RPMI8226 (cell line): ENCODE measurements at places on chromosomes 2 and 18.

- no peak for DNase-seq
Observed at GRCh38 chr2:14423145-14423906, 209.2 kb upstream of the LRATD1 start.

DNA sequence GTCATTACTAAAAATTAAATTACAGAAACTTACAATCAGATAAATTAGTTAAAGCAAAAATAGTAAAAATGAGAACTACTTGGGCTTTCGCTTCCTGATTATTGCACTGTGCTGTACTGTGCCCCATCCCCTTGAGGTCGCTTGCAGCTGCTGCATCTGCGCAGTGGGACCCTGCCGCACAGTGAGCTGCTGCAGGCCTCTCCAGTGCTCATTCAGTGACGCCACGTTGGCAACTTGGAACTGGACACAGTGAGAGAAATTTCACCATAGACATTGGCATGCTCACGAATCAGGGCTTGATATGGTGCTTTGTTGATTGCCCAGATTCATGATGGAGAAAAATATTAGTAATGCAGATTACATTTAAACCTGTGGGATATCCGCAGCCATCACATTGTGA is 290.8 kb upstream of the MYT1L start:
- DNase-seq: peak; percentile 71

DNA sequence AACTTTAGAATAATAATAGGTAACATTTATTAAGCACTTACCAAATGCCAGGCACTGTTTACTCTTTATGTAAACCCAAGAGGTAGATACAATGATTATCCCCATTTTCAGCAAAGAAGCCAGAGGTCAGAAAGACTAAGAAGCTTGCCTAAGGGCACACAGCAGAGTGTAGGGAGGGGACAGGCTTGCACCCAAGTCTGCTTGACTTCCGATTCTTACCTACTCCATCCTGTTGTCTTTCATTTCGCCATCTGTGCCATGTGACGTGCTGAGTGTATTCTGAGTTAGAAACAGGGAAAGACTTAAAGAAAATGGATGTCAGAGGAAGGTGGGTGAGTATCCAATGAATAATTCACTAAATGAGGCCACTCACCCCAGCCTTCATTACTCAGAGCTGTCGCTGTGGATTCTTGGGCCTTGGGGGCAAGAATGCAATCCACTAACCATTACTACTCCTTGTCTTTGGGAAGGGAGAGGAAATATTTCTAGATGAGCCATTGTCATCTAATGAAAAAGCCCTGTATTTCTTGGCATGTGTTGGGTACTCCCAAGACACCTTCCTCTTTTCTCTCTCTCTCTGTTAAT is 76.4 kb upstream of the BCL11A start:
- no peak for DNase-seq

DNA sequence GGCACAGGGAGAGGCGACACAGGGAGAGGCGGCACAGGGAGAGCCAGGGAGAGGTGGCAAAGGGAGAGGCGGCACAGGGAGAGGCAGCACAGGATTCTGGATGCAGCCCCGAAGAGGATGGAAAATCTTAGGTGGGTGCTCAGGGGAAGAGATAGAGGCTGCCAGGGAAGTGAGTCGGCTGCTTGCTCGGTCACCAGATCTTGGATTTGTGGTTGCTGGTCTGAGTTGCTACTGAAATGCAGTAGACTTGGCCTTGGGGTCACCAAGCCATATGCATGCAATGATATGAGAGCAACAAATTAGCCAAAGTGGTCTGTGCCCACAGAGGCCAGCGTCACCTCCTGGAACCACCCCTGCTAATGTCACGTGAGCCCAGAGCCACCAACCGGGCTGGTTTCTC is 117.2 kb upstream of the SALL3 start:
- DNase-seq: no peak

DNA sequence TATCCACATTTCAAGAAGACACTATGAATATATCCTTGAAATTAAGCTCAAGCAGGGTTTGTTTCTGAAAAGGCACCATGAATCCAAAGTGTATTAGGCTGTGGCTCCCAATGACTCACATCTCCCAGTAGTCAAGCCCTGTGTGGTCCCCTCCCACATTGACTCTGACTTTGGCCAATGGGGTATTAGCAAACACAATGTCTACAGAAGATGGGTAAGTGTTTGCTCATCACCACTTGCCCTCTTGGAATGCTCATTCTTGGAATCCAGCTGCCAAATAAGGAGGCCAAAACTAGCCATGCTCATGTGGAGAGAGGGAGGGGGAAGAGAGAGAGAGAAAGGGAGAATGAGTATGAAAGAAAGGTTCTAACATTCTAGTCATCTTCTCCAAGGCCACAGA is 490.0 kb downstream of the TXNL1 start:
- no peak for DNase-seq

DNA sequence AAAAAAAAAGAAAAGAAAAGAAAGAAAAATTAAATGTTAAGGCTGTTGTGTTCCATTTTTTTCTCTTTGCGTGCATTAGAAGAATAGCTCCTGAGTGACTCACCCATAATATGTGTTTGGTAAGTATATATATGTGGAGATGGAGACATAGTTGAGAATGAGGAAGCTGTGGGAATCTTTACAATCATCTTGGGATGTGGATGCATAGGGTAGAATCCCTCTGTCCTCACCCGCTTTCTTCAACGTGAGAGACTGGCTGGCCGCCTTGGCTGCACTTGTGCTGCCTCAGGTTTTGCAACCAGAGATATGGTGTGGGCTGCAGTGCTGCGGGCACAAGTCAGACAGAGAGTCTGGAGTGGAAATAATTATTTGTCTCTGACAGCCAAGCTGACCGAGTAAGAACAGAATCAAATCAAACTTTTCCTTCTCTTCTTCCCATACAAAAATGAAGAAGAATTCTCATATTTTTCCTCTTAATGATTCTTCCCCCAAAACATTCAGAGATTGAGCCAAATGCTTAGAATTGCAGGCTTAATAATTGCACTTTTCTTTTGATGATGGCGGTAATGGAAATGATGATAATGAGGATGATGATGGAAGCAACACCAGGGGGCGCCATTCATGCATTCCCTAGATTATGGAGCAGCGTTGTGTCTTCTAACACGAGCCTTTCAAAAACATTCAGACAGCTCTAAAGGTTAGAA is 48.5 kb downstream of the SERPINB7 start:
- peak; percentile 20 for DNase-seq

- no peak for DNase-seq
Observed at GRCh38 chr2:187612857-187613256, 58.6 kb upstream of the TFPI start.

- DNase-seq: peak; percentile 82
Observed at GRCh38 chr2:96174251-96175144, 29.3 kb upstream of the DUSP2 start.

GRCh38 chr2:96841701-96842495 is 1.9 kb downstream of the ANKRD23 start:
- no peak for DNase-seq

DNA sequence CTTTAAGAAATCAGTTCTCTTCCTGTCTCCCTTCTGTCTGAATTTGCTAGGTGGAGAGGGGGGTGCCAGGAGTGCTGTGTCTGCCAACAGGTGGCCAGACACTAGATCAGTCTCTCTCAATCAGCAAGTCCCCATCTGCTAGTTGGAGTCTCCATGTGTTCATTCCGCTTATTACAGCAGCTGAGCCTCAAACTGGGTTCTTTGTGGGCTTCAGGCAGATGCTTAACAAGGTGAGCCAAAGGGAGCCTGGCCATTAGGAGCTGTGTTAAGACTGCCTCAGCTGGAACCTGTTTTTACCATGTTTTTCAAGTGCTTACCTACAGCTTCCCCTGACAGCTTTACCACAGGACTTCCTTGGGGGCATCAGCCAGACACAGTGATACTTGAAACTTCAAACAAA is 401.9 kb downstream of the LRP1B start:
- peak; percentile 76 for DNase-seq

DNA sequence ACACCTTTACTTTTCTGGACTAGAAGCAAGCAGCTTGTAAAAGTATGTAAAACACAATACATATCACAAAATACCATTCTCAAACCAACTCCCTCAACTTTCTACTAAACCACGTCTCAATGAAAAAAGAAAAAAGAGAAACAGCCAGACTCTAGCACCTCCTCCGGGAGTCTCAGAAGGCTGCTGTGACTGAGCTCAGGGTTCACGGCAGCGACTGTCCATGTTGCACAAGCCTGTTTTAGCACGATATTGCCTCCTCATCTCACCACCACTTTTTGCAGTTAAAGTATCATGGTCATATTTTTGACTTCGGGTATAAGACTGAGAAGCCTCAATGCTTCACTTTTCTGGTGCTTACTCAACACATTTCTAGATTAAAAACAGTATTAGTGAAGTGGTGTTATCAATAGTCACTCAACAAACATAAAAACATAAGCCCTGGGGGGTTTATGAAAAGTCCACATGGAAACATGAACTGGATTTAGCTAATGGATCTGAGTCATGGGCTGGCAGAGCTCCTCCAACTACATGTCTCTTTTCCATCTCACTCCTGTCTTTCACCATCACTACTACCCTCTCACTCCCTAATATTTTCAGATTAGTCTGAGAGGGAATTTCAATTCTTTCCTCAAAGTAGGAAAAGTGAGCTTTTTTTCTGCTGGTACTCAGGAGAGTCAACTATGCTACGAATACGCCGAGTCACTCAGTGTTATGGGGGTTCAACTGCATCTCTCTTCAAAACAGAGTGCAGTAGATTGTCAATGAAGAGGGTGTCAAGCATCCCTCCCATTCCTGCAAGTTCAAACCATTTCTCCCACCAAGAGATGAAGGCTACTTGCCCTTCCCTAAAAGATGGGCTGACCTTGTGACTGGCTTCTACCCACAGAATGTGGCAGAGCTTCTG is 113.7 kb downstream of the OSR1 start:
- DNase-seq: no peak
